ENCODE measurements at places on chromosomes 1 and 21.
A peak's percentile ranks its signal among the peaks of the same experiment; 100 is the strongest.

- no peak for DNase-seq
These were observed 8.5 kb downstream of the ZNF644 start for GRCh38 chr1:91013302-91013701.

GRCh38 chr1:158374860-158375259 is 21.2 kb downstream of the CD1E start:
- DNase-seq, result no peak

DNA sequence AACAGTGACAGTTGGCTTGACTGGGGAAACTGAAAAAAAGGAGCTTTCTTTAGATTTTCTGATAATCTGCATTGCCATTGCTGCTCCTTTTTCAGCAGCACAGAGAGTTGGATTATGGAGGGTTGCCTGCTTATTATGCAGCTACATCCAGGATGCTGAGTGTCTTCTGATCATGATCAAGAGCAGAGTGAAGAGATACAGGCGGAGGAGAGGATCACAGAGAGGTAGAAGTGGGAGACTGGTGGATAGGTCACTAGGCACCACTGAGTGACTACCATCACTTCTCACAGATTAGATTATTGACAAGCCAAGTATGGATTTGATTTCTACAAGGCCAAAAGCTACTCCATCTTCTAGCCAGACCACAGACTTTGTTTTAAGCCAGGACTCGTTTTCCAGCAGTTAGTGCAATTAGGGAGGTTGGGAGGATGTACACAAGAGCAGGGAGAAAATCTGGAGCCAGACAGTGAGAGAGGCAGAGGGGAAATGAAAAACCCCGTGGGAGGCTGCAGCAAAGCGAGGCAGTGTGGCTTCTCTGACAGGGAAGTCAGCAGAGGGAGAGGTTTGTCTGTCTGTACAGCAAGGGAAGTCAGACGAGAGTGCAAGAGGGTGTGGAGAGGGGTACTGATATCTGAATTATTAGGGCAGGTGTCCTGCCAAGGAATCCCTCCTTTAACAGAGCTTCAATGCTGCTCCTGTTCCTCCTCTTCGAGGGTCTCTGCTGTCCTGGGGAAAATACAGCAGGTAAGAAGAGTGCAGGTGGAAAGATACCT is at the start of gene CD1E:
TSS of gene CD1E (plus strand) at position 592 of the 773 bp plus-strand sequence. CDS start at position 687, 95 bp downstream.
- peak; percentile 53 for DNase-seq

GRCh38 chr1:15329104-15329820 is 80.4 kb upstream of the EFHD2 start:
- peak; percentile 38 for DNase-seq

DNA sequence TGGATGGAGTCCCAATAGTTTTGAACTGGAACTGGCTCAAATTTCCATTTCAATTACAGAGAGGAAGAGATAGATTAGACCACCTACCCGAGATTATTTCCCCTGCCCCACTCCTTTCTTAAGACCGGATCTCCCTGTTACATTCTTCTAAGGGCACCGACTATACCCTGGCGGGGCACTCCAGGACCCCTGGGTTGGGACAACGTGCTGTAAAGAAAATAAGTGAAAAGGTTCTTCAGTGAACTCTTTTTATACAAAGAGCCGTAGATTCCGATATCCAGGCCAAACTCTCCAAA is 6.7 kb downstream of the NR5A2 start:
- no peak for DNase-seq

- DNase-seq, result no peak
These were observed 76.6 kb upstream of the VAV3 start for GRCh38 chr1:108041360-108042142.

GRCh38 chr1:156948708-156949107 is 28.3 kb downstream of the LRRC71 start:
- DNase-seq, result no peak

DNA sequence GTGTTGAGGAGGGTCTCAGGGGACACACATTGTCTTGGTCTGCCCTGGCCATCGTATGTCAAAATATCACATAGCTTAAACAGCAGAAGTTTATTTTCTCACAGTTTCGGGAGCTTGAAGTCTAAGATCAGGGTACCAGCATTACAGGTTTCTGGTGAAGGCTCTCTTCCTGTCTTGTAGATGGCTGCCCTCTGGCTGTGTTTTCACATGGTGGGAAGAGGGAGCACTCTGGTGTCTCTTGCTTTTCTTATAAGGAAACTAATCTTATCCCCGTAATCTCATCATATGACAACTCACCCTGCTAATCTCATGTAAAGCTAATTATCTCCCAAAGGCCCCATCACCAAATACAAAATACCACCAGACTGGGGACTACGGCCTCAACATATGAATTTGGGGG is 246.9 kb upstream of the ST6GALNAC5 start:
- DNase-seq, result no peak

DNA sequence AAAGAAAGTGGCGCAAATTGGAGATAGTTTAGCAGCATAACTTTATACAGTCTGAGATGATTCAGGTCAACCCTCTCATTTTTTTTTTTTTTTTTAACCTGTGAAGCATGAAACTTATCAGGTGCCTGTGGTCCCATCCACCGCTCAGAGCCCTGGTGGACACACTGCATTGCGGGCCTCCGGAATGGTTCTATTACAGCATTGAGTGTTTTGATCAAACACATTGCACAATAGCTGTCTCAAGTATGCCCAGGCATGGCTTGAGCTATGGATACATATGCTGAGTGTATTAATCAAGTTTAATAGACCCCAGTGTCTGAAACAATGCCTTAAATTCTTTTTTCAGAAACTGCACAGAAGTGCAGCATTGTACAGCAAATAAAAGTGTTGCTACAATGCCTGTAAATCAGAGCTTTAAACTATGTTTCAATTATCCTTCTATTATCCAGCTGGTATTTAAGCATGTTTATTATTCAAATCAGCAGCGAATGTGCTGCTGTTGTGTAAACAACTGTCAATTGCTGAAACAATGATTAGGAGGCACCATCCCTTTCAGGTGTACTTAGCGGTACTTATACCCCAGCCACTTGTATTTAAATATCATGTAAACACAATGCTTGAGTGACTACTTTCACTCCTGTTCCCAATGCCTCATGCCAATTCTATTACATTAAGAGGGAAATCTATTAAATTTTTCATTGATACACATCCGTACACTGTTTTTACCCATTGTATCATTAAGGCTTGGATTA is 456.6 kb downstream of the RPS6KC1 start:
- DNase-seq, result no peak

DNA sequence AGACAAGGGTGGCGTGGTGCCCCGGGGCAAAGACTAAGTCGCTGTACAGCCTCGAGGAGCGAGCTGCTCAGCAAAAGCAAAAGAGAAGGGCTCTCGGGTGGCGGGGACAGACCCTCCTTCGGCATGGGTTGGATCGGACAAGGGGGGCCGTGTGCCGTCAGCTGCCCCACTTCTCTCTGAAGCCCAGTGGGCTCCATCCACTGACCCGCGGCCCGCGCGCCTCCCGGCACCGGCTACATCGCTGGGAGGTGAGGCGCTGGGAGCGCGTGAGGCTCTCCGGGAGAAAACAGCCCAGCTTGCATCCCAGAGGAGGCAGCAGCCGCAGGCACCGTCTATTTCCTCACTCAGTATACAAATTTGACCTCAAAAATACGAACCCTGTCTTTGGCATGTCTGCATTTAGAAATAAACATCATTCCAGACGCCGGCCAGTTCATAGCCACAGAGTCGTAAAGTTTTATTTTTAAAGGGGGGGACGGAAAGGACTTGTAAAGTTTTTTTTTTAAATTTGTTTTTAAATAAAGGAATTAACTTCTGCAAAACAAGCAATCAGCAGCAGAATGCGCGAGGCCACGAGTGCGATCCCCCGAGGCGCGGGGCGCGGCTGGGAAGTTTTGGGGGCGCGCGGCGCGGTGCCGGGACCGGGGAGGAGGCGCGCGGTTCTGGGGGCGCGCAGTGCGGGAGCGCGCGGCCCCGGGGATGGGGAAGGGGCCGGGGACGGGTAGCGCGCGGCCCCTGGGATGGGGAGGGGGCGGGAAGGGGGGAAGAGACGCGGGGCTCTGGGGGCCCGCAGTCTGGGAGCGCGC is 689 bp upstream of the GPR137B start:
- peak; percentile 37 for DNase-seq

- DNase-seq, result no peak
These were observed 8.7 kb downstream of the CAPN2 start for GRCh38 chr1:223720971-223721591.

GRCh38 chr1:211653959-211654496 is 21.4 kb downstream of the NEK2 start:
- no peak for DNase-seq

Measured in GM20000 (cell line).